ENCODE measurements at places on chromosomes 3 and 15. TPM values are rescaled to one million over a fixed set of nuclear protein-coding genes. Genes with fewer than 3 reads are reported as not detected.

Gene SKOR1
- 3.5 TPM for total RNA-seq

Gene IGSF10
- total RNA-seq = 34.6 TPM

Gene ZNF385D
- 15.8 TPM for total RNA-seq

Gene GOLGA8M
- not detected for total RNA-seq

Gene FAM81A
- 0.71 TPM for total RNA-seq

Gene GPR149
- not detected for total RNA-seq

Gene RTP1
- total RNA-seq = not detected

Gene MYH15
- 0.14 TPM for total RNA-seq

Gene MNS1
- 0.28 TPM for total RNA-seq

Gene NKTR
- 210 TPM for total RNA-seq

Gene PLS1
- total RNA-seq = 0.54 TPM

Gene CGNL1
- 11.8 TPM for total RNA-seq

Gene NME9
- not detected for total RNA-seq

Gene KATNBL1
- total RNA-seq = 93.8 TPM

Gene ITIH1
- total RNA-seq = not detected

Gene TNFSF10
- 13.8 TPM for total RNA-seq

Gene CRABP1
- total RNA-seq = 5.1 TPM

Gene MYEF2
- 168 TPM for total RNA-seq

Gene LMAN1L
- not detected for total RNA-seq

Gene ZNF502
- total RNA-seq = 3.7 TPM

Gene CELSR3
- 3.0 TPM for total RNA-seq

Gene HCLS1
- total RNA-seq = 85.2 TPM

Gene SLC28A1
- total RNA-seq = 1.6 TPM

Gene TP63
- total RNA-seq = 0.42 TPM

Gene NPAP1
- not detected for total RNA-seq

Gene SKIL
- total RNA-seq = 60.1 TPM

Gene TM4SF1
- total RNA-seq = 342 TPM

Gene CAND2
- 44.6 TPM for total RNA-seq

Gene KY
- total RNA-seq = 1.3 TPM

Gene GRM2
- total RNA-seq = 0.54 TPM

Gene LRRC3B
- total RNA-seq = not detected

Gene HRH1
- 48.3 TPM for total RNA-seq

Gene MGA
- total RNA-seq = 32.5 TPM

Gene DTWD1
- total RNA-seq = 20.4 TPM

Gene SLC24A5
- not detected for total RNA-seq

Gene ZNF592
- 24.4 TPM for total RNA-seq

Gene CYP11A1
- not detected for total RNA-seq

Gene BFSP2
- total RNA-seq = not detected

Gene SLC33A1
- 27.3 TPM for total RNA-seq

Gene ARHGEF26
- 88.0 TPM for total RNA-seq

Measured in thoracic aorta (tissue), 2 donors.